ENCODE measurements at places on chromosomes 3 and 15.

DNA sequence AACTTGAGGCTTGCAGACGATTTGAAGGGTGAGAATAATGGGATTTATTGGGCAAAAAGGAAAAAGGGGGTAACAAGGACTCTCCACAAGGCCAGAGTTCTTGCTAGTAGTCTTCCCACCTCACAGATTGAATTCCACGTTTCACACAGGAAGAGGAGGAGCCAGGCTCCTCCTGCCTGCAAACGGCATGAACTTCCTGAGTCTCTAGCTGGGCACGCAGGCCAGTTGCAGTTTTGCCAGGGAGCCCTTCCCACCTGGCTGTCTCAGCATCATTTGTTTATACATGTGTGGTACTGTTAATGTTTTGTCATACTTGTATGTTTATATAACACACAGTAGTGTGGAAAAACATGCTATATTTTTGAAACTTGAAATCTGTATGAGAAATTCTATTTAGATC lies 155.0 kb downstream of the NLGN1 start:
- DNase-seq, result no peak

DNA sequence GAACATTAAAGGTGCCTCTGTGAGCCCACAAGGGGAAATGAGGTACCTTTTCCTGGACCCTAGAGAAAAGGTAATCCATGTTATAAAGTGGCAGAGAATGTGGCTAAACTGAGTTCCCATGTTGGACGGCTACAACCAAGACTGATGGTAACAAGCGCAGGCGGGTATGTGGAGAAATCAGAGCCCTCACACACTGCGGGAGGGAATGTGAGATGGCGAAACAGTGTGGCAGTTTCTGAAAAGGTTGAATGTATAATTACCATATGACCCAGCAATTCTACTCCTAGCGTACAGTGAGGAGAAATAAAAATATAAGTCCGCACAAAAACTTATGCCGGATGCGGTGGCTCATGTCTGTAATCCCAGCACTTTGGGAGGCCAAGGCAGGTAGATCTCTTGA lies 24.1 kb upstream of the SHISA5 start:
- DNase-seq, result no peak

DNA sequence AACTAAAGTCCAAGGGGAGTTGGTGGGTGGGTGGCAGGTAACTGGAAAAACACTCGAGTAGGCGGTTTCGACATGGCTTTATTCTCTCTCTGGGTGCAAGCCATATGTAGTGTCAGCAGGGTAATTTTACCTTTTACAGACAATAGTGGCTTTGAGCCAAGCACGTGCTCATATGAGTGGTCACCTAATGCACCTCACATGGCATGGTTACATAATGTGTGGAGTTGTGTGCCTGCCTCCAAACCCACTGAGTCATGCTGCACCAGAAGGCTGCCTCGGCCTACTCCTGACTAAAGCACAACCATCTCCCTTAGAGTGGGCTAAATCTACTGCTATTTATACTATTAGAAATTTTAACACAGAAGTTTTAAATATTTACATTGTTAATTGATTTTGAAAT lies 16.5 kb downstream of the CCRL2 start:
- no peak for DNase-seq

GRCh38 chr3:134057006-134057653 lies 27.4 kb upstream of the SLCO2A1 start:
- no peak for DNase-seq

DNA sequence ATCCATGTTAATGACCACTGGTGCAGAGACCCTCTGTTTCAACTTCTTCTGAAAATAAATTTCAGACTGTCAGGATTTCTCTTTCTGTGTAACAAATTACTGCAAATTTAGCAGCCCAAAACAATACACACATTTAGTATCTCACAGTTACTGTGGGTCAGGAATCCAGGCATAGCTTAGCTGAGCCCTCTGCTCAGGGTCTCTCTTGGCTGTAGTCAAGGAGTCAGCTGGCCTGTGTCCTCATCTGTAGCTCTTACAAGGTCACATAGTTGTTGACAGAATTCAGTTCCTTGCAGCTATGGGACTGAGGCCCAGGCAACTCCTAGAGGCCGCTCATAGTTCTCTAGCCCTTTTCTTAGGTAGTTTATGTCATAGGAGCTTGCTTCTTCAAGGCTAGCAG lies 51.9 kb downstream of the NKIRAS1 start:
- no peak for DNase-seq

- DNase-seq, result no peak
Measured at GRCh38 chr15:63330926-63331325, 50.7 kb downstream of the CA12 start.

DNA sequence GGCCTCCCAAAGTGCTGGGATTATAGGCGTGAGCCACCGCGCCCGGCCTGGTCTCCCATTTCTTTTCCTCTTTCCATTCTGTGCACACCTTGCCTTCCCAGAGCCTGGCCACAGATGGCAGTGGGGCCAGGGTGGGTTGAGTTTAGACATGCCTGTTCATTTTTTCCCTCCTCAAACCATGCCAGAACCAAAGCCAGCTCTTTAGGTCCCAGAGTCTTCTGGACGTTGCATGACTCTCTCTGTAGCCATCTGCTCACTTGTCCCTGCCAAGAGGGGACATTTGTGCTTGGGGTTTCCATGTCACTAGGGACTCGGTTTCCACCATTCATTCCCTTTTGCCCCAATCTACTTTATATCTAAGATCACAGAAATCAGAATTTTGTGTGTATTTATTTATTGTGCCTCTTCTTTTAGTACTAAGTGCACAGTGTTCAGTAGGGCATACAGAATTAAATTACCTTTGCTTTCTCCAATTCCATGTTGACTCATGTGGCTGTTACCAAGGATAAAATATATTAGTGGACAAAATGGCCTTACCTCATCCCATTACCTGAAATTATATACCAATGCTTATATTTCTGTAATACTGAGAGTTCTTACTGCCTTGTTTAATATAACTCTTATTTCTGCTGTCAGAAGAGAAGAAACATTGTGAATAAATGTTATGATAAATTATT lies 49.6 kb downstream of the USP13 start:
- no peak for DNase-seq

DNA sequence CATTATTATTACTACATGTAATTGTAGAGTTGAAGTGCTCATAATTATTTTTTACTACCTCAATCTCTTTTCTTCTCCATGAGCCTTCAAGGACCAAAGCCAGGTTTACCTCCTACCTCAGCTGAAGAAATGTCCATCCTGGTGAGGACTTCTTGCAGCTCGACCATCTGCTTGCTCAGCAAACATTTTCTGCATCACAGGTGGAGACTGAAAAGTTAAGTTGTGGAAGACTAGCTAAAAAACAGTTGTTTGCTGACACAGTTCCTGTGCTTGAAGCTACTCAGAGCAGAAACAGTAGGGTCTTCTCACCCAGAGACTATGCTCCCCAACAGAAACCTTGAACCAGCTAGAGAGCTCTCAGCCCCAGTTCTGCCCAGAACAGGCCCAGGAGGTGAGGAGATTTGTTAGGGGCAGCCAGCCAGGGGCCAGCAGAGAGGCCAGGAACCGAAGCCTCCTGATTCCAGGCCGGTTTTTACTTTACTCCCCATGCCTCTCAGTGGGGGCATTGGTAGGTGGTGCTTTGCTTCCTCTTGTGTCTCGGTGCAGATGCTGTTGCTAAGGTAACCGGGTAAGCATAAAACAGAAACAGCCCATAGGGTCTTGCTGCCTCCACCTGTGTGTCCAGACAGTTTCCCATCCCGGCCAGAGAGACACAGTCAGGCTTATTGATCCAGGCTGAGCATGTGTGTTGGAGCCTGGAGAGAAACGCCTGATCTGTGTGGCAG lies 54.9 kb downstream of the CCNL1 start:
- DNase-seq, result no peak

GRCh38 chr3:127408684-127409420 lies 121.0 kb upstream of the PRR20G start:
- no peak for DNase-seq

GRCh38 chr3:159166899-159167586 lies 365.2 kb downstream of the MFSD1 start:
- no peak for DNase-seq

- DNase-seq, result no peak
Measured at GRCh38 chr15:68203956-68204355, 1.2 kb downstream of the CALML4 start.

- no peak for DNase-seq
Measured at GRCh38 chr3:143267989-143268388, 148.4 kb downstream of the CHST2 start.

- DNase-seq, result no peak
Measured at GRCh38 chr3:73143401-73143800, 81.9 kb downstream of the EBLN2 start.

DNA sequence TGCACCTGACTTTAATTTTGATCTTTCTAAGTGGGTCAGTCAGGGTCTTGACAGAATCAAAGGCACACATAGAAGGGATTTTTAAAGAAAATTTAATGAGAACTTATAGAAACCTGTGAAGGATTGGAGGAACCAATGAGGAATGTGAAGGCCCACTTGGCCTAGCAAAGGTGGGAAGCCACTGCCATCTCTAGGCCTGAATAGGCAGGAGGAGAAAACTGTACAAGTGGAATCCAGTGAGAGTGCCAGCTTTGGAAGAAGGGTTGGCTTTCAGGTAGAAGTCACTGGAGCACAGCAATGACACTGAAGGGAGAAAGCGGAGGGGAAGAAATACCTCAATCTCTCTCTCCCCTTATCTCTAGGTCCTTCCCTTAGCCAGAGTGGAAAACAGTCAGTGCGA lies 380.7 kb upstream of the KCNMB2 start:
- DNase-seq, result no peak

GRCh38 chr3:87765256-87765655 lies 293.5 kb downstream of the CGGBP1 start:
- no peak for DNase-seq

DNA sequence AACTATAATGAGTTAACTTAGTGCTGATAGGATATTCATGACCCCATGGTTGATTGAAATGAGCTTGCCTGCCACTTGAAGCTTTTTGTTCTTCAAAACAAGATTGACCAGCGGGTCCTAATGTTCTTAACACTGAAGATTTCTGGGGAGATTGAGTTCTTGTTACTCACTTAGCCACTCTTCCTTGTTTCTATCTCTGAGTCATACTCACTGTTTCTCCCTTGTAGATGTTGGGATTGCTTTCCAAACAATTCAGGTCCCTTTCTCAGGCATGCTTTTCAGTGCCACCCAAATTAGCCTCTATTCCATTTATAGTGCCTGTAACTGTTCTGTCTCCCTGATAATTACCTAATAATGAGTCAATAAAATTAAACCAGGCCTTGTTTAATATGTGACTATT lies 517.0 kb downstream of the SQOR start:
- DNase-seq, result no peak

GRCh38 chr3:191997093-191997492 lies 536.1 kb downstream of the PYDC2 start:
- no peak for DNase-seq

DNA sequence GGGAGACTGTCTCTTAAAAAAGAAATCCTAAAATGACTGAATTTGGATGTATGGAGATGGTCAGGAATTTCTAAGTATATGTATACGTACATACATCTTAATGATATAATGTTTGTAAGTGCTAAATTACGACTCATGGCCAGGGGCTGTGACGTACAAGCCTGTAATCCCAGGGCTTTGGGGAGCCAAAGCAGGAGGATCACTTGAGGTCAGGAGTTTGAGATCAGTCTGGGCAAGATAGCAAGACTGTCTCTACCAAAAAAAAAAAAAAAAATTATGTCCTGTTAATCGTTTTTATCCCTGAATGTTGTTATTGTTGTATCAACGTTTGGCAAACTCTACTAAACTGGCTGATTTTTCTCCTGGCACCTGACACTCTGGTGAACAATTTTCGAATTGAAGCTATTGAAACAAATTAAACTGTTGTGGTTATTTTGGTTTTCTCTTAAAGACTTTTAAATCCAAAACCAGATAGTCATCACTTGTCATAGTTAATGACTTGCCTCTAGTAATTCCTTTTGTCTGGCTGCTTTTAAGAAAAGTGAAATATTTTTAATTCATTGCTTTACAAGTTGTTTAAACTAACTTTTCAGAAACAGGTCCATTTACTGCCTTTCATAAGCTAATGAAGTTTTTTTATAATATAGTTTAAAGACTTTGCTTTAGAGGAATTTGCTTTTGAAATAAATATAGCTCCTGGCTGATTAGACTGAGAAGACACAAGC lies 7.0 kb downstream of the MORF4L1 start:
- DNase-seq, result no peak

DNA sequence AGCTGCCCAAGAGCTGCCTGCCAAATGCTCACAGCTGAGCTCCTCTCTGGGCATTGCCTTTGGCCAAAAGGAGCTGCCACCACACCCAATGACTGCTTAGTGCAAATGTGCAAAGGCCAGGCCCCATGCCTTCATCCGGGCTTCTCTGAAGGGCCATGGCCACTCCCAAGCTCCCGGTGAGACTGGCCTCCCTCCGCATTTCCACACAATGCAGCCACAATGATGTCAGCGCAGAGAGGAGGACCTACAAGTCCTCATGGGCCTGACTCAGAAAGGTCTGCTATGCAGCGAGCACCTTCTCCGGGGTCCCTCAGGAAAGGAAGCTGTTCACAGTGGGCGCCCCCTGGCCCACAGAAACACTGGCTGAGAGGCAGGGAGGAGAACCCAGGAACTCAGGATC lies 12.7 kb downstream of the OXTR start:
- no peak for DNase-seq

- DNase-seq, result no peak
Measured at GRCh38 chr3:168341956-168342936, 246.5 kb upstream of the GOLIM4 start.

DNA sequence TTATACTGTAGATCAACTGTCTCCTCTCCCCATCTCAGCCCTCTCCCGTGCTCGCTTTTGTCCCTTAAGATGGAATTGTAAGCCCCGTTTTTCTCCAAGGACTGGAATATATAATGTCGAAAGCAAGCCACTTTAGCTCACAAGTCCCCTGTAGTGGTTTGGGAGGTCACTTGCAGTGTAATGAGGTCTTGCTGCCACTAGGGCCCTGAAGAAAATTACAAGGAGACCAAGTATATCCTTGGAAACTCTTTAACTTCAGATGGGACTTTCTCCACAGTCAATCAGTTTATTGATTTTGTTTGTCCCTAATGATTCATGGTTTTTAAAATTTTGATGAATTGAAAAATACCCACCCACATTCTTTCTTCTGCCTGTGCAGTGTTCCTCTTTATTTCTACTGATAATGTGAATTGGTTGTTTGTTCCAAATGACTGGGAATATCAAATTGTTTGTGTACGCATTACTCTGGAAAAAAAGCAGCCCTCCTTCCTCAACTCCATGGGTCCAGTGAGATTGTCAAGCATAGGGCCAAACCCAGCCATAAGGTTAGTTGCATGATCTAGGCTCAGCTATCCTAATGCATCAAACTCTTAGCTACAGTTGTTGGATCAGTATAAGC lies 294.8 kb downstream of the MCTP2 start:
- no peak for DNase-seq

- DNase-seq, result no peak
Measured at GRCh38 chr15:42233107-42233506, 25.0 kb upstream of the VPS39 start.
